ENCODE measurements at places on chromosomes 4 and X.

GRCh38 chr4:28518561-28519165 lies 1658.0 kb downstream of the STIM2 start:
- no peak for DNase-seq

DNA sequence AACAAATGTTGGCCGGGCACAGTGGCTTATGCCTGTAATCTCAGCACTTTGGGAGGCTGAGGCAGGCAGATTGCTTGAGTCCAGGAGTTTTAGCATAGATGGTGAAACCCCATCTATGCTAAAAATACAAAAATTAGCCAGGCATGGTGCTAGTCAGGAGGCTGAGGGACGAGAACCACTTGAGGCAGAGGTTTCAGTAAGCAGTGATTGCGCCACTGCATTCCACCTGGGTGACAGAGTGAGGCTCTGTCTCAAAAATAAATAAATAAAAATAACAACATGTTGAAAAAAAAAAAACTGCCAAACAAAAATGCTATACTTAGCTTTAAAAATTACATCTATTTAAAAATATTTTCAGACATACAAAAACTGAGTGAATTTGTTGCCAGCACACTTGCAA lies 374.2 kb upstream of the SMIM31 start:
- DNase-seq: no peak

DNA sequence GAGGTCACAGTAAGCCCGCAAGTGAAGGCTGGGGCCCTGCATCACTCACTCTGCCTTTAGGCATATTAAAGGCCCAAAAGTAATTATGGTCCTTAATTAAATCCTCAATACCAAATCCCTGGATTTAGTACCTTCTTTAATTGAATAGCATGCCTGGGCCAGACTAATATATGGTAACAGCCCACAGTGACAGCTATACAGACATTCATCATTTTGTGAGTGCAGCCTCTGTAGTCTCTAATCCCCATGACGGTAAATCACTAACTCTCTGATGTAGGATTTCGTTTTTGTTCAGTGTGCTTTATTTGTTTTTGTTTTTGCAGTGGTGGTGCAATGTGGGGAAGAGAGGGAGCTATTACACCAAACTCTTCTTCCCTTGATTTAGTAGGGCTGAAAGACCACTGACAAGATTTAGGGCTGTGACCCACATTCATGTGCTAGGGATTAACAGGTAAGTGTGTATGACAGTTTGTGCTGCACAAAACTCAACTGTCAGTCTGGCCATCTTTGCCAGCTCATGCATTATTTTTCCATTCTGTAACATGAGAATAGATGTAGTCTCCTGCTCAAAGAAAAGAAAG lies 60.6 kb upstream of the SLC39A8 start:
- no peak for DNase-seq

GRCh38 chrX:39065051-39065871 lies 264.0 kb downstream of the MID1IP1 start:
- no peak for DNase-seq

Data from GM20000 (cell line).